PC-3 (cell line): ENCODE measurements at places on chromosomes 12 and 14. TPM values are rescaled to one million over a fixed set of nuclear protein-coding genes. Genes with fewer than 3 reads are reported as not detected.
A peak's percentile ranks its signal among the peaks of the same experiment; 100 is the strongest.

DNA sequence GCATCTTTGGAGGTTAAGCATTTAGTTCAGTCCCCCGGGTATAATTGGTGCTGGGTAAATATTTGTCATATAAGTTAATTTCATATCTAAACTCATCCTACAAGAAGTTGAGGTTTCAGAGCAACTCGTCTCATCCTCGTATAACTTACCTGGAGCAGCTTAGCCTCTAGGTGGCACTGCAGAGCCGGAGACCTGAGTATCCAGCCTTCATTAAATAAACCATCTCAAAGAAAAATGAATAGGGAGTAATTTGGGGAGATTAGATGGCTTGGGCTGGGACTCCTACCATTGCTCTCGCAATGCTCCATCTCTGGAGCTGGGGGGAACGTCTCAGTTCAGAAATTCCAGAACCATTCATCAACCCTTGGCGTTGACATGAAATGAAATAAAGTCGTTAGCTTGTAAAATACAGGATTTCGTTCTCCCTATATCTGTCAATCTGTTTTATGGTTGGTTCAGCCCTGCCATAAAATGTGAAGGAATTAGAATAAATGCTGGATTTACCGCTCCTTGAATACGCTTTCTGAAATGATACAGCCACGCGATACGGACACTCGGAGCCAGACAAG lies 122.9 kb upstream of the TMEM132D start:
- peak; percentile 54 for DNase-seq
- H3K27ac ChIP-seq = no peak overlapping the region
- no peaks in the 10 kb centered on the region for H3K4me1 ChIP-seq

DNA sequence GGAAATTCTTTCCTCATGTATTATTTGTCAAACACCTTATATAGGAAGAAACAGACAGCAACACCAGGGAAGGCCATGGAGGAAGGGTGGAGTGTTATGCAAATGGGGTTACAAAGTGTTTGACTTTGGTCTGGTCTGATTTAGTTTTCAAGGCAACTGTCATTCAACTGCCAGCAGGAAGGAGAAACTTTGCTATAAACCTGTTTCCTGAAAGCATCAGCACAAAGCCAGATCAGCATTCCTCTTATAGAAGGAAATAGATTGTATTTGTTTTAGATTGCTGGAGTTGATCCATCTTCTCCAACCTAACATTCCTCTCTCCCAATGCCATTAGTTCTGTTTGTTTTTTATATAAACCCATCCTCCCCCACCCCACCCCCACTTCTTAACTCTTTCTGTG lies 65.7 kb downstream of the STAB2 start:
- no peak overlapping the region for H3K27ac ChIP-seq
- DNase-seq = peak; percentile 20
- H3K36me3 ChIP-seq = no peaks in the 10 kb centered on the region
- H3K4me1 ChIP-seq = 0 out of 2 replicates have a peak, but pooled peaks cover 6% of the 10 kb centered on the region
- H3K4me3 ChIP-seq = no peak overlapping the region

- DNase-seq = peak; percentile 27
- peak overlapping the region; percentile 48 for H3K27ac ChIP-seq
- H3K36me3 ChIP-seq = no peaks in the 10 kb centered on the region
- H3K4me3 ChIP-seq = peak overlapping the region; percentile 85
- no peaks in the 10 kb centered on the region for H3K27me3 ChIP-seq
- peaks cover 14% of the 10 kb centered on the region for H3K4me1 ChIP-seq
These were observed 522 bp downstream of the R3HDM2 start for GRCh38 chr12:57430112-57430930.

GSKIP gene
- 13.7 and 22.6 TPM in 2 replicates for total RNA-seq

DNA sequence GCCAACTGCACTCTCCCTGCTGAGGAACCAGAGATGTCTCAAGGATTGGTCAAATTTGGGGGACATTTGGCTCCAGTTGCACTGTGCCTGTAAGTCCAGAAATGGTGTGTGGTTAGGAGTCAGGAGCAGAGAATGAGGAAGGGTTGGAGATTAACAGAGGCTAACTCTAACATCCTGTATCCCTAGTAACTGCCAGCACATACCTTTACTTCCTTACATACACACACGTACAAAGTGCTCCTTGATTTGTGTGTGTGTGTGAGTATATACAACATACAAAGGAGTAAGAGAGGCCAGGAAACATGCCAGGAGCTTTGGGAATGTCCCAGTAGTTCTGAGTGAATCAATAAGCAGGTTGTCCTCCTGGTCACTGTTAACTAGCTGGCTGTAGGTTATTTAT lies 39.8 kb upstream of the NRXN3 start:
- H3K4me1 ChIP-seq = no peaks in the 10 kb centered on the region
- H3K4me3 ChIP-seq = no peak overlapping the region
- H3K27ac ChIP-seq = no peak overlapping the region
- DNase-seq = no peak

- H3K36me3 ChIP-seq = no peaks in the 10 kb centered on the region
- no peaks in the 10 kb centered on the region for H3K27me3 ChIP-seq
- H3K4me1 ChIP-seq = no peaks in the 10 kb centered on the region
These were observed 368.8 kb downstream of the SYT1 start for GRCh38 chr12:79233341-79233781.
